ENCODE measurements at places on chromosomes 6 and 20.

- DNase-seq, result no peak
Observed at GRCh38 chr20:30985386-30985785, 272.1 kb upstream of the DEFB115 start.

DNA sequence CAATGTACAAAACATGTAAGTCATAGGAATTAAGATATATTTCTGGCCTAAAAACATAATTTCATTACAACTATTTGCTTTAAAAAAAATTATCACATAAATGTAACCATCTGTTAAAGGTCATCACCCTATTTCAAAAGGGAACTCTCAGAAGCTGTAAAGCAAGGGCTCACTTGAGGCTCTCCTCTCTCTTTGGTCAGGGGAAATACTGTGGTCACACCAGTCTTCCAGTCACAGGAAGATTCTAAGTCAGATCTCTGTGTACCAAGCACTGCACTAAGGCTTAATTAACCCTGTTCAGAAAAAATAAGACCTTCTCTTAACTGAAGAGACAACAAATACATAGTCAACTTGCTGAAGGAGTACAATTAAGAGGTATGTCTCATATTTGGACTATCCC, 75.6 kb downstream of the MMS22L start:
- no peak for DNase-seq

GRCh38 chr20:64069614-64070243, 6.7 kb downstream of the TCEA2 start:
- DNase-seq, result no peak

DNA sequence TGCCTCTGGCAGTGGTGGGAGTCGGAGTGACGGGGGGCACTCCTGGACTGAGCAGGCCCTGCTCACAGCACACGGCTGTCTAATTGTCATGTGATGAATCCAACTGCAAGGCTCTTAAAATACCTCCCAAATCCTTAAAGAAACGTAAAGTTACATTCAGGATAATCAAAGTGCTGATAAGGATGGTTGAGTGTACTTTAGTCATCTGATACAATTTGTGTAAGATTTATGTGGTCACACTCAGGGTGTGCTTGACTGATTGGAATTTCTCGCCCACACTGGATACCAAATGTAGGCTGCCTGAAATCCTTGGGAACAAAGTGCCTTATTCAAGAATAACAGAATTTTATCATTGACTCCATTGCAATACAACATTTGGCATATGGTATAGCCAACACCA, 238.7 kb downstream of the CDH4 start:
- DNase-seq, result no peak

DNA sequence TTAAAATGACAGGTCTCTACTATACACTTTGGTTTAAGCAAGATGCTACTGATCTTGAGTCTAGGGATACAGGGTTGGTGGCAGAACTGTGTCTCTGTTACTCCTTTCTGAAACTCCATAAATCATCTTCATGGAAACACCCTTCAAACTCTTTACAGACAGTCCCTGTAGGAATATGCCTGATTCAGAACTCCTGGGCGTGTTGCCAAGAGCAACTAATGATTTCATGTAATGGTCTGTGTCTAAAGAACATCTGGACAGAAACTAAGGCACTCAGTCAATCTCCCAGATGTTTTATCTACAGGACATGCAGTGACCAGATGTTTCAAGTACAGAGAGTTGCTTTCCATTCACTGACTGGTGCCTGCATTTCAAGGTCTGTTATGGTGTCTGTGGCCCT, 464.4 kb upstream of the CHD6 start:
- DNase-seq, result no peak

GRCh38 chr20:57038608-57039440, 227.6 kb downstream of the BMP7 start:
- DNase-seq, result no peak

DNA sequence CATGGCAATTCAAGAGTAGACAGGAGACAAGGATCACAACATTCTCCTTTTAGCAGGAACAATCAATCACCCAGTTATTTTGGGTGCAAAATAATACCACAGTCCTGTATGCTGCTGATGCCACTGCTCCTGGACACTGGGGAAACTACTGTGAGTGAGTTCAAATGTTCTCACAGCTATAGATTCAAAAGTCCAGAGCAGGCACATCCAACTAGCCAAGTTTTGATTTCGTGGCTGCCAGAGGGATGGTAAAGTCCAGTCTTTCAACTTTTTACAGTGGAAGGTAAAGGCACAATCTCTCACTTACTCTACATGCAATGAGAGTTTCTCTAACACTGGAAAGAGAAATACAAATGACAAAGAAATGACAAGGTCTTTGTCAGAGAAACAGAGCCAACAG, 26.9 kb upstream of the TSHZ2 start:
- DNase-seq, result no peak

DNA sequence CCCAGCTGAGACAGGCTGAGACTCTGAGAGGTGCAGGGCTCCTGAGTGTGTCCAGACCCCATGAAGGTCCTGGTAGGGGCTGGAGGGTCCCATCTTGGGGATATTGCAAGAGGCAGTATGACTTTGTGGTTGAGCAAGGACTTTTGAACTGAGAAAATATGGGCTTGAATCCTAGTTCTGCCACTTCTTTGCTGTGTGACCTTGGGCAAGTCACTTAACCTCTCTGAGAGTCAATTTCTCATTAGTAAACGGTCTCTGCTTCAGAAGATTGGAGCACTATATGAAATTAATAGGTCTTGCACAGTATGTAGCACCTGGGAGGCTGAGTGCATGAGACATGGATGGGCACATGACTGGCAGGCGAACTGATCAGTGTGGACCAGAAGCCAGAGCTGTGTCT, 42.7 kb downstream of the TFEB start:
- DNase-seq, result no peak

DNA sequence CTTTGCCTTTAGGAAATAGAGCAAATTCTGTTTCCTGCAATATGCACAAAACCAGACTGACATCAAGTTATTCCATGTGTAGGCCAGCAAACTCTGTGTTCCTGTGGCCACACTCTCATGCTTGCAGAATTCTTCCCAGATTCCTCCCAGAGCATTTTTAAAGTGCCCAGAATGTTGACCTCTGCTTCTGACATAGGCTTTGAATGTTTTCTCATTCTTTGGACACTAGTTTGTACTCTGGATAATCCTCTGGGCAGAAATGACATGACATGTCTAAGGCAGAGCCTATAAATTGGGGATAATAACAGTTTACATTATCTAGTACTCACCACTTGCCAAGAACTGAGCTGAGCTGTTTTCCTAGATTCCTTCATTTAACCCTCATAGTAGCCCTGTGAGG, 9.2 kb upstream of the EFHC1 start:
- no peak for DNase-seq

- no peak for DNase-seq
Observed at GRCh38 chr6:27121640-27122039, 125.9 kb upstream of the PRSS16 start.

- DNase-seq, result no peak
Observed at GRCh38 chr20:415820-416322, 7.8 kb downstream of the RBCK1 start.

- no peak for DNase-seq
Observed at GRCh38 chr6:38262026-38262425, 377.7 kb downstream of the BTBD9 start.

GRCh38 chr6:157880534-157880933, 57.5 kb downstream of the SNX9 start:
- DNase-seq, result no peak

DNA sequence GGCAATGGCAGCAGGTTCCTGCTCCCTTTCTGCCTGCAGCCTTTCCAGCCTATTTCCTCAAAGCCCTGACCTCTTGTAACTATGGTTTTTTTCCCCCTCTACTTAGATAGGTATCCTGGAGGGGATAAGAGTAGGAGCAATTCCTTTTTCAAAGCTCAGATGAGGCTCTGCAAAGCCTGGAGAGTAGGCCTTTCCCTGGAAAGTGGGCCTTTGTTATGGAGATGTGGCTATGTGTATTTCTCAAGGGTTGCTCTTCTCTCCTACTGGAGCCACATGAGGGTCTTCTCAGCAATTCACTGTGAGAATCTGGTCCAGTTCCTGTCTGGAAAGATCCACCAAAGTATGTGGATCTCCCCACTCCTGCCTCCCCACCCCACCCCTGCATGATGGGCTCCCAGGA, 96.0 kb downstream of the DTD1 start:
- no peak for DNase-seq

DNA sequence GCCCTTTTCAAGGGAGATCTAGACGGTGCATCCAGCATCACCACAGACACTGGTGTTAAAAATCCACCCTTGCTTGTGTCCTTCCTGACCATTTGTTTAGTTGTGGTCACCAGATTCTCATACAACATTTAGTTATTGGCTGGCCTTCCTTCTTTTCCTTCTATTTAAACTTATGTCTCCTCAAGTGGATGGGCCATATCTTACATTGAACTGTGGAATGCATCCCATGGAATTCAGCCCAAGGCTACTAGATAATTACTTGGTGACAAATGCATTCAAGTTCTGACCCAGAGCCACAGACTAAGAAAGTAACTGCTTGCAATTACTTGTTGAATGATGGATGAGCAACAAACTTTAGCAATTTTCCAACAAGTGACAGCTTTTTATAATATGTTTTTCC, 198.9 kb upstream of the SSTR4 start:
- no peak for DNase-seq

DNA sequence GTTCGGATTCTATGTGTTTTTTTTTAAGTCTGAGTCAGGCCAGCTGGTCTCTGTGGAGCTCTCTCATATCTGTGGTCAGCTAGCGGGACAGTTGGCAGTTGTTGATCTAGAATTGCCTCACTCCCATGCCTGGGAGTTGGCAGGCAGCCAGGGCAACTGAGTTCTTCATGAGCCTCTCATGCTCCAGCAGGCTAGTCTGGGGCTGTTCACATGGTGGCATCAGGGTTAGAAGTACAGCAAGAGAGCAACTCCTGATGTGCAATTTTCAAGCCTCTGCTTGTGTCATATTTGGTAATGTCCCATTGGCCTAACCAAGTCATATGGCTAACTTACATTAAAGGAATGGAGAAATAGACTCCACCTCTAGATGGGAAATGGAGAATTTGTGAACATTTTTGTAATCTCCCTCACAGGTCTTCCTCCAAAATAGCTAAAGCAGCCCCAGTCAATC, 6.7 kb upstream of the IFT52 start:
- DNase-seq, result no peak

DNA sequence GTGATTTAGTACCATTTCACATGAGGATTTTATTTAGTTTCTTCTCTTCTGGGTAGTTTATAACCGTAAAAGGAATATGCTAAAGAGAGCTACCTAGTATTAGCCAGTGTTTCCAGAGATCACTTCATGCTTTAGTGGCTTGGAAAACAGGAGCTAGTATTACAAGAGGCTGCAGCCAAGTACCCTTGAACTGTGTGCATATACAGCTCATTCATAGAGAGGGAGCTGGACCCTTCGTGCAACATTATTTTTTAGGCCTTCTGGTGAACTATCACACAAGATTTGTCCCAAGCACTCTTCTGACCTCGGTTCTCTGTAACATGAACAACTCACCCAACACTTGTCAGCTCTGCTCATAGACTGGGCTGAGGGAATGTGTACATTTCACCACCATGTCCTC, 74.9 kb upstream of the RIN2 start:
- no peak for DNase-seq

- no peak for DNase-seq
Observed at GRCh38 chr6:131586543-131586942, 13.5 kb downstream of the ARG1 start.

DNA sequence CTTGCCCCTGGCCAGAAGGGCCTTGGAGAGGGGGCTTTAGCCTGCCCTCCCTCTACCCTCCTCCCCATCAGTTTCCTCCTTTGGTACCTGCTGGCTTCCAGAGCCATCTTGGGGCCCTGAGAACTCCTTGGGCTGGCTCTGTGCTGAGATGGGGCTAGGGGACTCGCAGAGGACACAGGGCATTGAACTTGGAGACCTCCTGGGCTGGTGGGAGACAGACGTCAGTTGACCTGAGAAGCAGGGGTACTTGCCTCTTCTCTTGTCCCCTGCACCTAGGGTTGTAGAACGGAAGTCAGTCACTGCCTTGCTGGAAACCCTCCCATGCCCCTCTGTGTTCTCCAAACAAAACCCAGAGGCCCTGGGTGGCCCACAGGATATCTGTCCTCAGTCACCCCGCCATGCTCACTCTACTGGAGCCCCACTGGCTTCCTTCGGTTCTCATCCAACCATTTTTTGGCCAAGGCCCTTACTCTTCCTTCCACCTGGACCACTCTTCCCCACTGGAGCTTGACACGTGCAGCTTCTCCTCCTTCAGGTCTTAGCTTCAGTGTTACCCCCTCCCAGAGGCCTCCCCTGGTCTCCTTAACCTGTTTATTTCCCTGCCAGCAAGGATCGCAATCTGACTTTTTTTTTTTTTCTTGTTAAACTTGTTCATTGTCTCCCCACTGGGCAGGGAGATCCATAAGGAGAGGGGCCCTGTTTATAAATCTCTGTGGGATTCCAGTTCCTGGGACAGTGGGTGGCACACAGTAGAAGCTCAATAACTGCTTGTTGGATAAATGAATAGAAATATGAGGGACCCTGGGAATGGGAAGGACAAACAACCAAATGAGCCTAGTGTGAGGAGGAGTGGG, 971 bp downstream of the RBCK1 start:
- DNase-seq, result no peak

- DNase-seq, result no peak
Observed at GRCh38 chr6:27777614-27778355, 134.4 kb downstream of the OR2B2 start.
